ENCODE measurements at places on chromosomes 12 and 14.

DNA sequence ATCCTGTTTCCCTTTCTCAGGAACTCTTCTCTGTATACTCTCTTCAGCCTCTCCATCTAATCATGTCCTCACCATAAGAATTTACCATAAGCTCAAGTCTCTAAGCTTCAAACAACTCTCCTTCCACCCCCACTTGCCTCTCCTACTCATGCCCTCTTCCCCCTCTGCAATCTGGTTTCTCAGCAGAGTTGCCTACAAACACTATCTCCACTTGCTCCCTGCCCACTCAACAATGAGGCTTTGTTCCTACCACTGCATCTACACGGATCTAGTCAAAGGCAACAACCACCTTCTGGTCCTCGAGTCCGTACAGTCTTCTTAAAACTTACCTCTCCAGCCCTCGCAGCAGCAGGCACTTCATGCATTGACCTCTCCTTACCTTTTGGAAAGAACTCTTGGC, 17.2 kb upstream of the FBLN5 start:
- DNase-seq: no peak

DNA sequence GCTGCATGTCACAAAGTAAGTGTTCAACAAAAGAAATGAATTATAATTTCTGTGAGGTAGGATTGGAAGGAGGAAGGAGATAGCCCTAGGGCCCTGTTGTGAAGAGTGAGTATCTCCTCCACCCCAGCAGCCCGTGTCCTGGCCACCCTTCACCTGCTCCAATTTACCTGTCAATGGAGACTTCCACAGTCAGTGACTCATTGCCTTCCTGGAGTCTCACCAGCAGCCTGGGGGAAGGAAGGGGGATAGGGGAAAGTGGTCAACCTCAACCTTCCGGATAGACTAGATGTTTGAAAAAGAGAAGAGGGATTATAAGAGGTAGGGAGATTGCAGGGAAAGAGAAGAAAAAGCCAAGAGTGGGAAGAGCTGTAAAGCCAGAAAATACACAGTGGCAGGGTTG, 9.2 kb downstream of the STAT2 start:
- DNase-seq: no peak

DNA sequence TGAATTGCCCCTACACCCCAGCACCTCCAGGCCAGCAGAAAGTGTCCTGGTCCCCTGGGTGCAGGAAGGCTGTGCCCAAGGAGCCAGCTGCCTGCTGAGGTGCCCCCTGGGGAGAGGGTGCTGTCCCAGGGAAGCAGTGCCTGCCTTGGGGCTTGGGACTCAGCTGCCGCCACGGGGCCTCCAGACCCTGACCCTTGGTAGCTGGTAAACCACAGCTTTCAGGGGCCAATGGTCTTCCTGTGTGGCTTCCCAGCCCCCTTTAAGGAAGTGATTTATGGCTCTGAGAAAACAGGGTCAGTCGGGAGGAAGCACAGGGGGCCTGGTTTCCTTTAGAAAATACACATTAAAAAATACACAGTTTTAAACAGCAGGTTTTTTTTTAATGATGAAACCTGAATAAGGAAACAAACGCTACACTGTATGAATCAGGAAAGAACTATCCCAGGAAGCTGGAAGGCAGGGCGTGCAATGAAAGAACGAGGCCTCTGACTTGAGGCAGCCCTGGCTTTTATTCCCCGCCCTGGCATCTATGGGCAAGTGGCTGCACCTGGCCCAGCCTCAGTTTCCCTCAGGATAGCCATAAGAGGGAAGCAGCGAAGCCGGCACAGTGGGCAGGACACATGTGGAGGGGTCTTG, 40.6 kb upstream of the EML1 start:
- no peak for DNase-seq

GRCh38 chr14:25406818-25407217, 356.9 kb upstream of the STXBP6 start:
- no peak for DNase-seq

DNA sequence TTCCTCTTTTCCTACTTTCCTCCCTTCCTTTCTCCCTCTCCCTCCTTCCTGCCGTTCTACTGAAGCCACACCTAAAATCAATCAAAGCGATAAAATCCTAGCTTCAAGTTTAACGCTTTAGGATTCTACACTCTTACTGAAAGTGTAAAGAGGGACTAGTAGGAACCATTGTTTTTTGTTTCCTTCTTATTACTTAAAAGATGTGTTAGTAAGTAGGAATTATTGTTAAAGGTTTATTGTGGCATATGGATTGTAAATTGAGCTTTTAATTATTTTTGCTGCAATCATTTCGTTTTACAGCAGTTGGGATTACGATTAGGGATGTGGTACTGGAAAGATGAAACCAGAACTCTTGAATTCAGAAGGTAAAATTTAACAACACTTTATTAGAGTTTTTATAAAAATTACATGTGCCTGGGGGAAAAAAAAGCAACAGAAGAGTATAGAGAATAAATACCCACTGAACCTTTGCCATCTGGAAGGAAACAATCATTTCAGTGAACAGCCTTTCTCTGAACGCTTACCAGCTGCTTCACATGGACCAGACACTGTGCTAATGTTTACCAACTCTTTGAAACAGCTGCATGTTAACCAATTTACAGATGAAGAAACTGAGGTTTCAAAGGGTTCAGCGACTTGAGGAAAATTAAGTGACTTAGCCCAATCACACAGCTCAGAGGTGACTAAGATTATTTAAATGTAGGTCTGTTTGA, 1.0 kb downstream of the PPP1R36 start:
- no peak for DNase-seq

- DNase-seq: no peak
Measured at GRCh38 chr12:109578330-109578927, 4.8 kb downstream of the MVK start.

DNA sequence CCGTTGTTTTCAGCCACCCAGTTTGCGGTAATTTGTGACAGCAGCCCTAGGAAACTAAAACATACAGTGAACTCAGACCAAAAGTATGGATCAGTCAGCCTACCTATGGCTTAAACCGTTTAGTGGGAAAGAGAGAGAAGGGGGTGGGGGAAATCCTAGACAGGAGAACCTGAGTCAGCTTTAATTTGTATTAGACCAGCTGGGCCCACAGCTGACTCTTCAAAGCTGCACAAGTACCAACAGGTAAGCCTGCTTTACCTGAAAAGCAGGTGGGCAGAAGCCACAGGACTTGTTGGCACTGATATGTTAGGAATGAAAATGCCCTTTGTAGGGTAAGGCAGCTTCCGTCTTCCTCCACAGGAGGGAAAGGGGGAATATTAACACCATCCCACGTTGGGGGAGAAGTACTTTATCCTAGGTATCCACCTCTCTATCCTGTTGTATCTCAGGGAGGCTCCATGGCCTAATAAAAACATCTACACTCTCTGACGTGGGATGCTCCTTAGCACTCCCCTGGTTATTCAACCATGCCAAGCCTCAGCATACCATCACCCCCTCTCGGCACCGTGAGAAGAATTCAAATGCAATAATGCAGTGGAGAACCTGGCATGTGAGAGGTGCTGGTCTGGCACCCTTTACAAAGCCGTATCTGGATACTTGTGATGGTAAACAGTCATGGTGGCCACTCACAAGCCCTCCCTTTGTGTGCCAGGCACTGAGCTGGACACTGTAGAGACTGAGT, 70.3 kb downstream of the STON2 start:
- no peak for DNase-seq

GRCh38 chr14:86954623-86955022, 1038.4 kb downstream of the GALC start:
- no peak for DNase-seq

DNA sequence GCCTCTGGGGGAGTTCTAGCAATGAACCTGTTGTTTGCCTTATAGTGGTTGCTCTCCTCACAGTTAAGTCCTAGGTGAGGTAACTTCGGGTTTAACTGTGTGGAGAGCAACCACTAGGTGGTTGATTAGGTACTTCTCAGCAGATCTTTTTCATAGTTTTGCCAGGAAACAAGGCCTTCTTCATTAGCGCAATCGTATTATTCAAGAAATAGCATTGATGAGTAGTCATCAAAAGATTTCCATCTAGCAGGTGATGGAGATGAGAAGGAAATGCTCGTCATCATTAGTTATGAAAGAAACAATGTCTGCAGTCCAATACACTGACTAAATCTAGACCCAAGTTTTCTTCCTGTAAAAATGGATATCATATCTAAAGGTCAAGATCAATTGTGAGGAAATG, 923.3 kb downstream of the AACS start:
- DNase-seq: no peak

DNA sequence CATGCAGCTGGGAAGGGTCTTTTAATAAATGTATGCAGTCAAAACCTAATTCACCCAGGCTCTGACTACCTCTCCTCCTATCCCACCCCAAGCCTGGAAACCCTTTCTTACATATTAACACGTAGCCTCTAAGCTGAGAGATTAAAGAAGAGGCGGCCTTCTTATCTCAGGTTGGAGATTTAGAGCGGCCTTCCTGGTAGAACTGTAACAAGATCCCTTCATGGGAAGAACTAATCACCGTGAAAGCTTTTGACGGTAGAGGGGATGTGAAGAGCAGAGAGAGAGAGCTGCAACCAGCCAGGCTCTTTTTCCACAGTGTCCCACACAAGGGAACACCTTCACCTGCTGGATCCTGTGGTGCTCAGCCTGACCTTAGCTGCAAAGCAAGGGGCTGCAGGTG, 367.4 kb downstream of the MED13L start:
- no peak for DNase-seq

DNA sequence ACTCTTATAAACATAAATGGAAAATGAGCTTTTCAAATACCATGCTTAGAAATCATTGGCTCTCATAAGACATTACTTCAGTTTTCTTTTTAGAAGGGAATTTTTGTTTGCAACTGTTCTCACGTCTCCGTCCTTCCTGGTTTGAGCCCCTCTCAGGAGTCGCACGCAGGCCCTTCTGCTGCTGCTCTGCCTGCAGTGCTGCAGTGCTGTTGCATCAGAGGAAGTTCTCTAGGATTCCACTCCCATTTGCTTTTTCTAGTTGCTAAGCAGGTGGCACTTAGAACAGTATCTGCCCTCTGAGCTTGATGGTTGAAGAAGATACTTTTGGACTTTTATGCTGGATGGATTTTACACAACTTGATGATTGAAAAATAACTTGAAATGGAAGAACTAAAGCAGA, 70.8 kb downstream of the SCN8A start:
- DNase-seq: no peak

GRCh38 chr12:124994437-124994975, 1.1 kb downstream of the BRI3BP start:
- no peak for DNase-seq
